ENCODE measurements at places on chromosomes 6 and 20. TPM values are rescaled to one million over a fixed set of nuclear protein-coding genes. Genes with fewer than 3 reads are reported as not detected.

DNA sequence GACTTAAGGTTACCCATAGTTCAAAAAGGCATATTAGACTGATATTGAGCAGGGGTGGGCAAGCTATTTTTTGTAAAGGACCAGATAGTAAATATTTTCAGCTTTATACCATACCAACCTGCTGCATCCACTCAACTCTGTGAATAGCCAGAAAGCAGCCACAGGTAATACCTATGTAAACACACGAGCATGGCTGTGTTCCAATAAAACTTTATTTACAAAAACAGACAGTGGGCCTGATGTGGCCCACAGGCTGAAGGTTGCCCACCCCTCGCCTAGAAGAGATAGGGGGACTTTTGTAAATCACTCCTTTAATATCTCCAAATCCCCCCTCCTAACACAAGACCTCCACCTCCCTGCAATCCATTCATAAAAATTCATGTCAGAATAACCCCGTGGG, 64.4 kb downstream of the PSMG4 start:
- DNase-seq, result no peak

DNA sequence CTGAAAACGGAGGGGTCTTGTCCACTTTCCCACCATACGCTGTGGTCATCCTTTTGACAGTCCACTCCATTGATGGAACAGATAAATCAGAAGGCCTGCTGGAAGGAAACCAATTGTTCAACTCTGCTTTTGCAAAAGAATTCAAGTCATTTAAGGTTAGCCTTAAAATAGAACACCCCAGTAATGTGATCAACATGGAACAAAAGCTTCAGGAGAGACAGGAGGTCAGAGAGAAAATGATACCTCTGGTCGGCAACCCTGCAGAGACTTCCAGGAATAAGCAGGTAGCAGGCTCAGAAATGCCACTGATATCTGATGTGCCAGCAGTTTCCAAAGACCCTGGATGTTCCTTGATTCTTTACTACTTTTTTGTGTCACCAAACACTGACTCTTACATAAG, 39.6 kb upstream of the SHLD1 start:
- no peak for DNase-seq

DNA sequence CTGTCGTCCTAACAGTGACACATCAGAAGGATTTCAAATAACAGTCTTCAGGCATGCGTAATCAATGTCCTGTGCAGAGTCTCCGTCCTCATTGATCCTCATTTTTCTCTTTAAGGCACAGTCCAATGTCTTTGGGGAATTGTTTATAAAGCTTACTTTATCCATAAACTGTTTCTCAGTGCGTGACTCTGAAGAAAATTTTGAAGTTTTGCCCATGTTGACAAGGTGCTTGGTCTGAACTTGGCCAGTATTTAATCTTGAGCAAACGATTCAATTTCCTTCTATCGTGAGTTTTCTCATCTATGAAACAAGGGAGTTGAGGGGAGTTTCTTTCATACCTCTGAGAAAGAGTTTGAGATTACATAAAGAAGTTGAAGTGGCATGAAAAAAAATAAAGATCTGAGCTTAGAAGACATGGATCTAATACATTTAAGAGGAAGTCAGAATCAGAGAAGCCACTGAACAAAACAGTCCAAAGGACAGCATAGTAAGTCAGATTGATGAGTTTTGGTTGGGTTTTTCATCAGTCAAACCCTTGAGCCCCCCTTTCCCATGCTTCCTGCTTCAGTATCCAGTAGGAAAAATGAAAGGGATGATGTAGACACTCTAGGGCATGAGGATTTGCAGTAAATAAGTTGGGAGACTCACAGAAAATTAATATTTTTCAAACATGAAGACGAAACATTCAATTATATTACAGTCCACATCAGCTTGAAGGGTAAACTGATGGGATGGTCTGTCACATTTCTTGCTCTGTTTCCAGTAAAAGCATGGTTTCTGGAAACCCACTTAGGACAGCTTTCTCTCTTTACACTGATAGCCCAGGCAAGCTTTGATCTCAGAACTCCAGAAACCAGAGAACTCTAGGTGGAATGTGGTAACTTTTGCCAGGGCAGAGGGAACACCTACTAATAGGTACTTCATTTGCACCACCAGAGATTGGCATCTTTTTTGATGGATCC, 8.1 kb downstream of the EDN1 start:
- no peak for DNase-seq

- no peak for DNase-seq
These were observed 102.5 kb upstream of the EMILIN3 start for GRCh38 chr20:41468994-41469600.

DNA sequence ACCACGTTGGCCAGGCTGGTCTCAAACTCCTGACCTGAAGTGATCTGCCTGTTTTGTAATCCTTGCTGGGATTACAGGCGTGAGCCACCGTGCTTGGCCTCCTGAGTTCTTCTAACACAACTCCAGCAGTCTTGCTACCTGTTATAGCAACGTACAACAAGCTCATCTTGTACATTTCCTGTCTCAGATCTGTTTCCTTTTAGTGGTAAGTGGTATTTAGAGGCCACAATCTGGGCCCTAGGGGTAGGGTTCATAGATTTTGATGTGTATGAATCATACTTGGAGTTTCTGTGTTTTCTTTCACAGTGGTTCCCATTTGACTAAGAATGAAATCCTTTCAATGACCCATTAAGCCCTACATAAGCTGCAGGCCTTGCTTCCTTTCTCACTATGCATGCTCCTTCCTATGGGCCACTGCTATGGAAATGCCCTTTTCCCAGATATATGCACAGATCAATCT, 27.1 kb upstream of the SYNCRIP start:
- no peak for DNase-seq

DNA sequence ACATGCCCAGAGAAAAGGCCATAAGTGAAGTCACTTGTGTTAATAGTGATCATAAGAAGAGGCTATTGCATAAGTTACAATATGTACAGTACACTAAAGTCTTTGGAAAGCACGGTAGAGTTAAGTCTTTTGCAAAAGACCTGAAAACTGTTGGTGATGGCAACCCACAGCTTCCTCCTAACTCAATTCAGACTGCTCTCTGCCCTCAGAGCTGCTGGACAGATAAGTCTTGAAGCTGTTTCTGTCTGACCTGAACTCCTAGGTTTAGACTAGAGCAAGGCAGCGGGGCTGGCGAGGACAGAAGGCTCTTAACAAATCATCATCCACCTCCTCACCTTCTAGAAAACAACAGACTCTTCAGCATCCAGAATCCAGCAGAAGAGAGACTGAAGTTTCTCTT, 125.4 kb downstream of the CD24 start:
- DNase-seq, result no peak

DNA sequence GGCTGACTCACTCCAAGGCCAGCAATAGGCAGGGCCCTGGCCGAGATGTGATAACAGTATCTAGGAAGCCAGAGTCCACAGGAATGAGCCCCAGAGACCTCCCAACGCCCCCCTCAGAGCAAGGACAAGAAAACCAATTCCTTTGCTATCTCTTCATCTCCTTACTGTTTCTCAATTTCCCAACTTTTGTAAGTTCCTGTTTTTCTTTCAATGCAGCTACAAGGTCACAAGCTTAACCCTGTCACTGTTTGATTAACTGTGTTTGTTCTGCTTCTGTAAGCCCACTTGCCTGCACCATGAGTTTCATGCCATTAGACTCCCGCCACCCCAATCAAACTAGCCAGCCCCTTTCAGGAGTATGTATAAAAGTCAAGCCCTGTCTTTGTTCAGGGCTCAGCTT, 3.5 kb downstream of the FKBP1C start:
- no peak for DNase-seq

DNA sequence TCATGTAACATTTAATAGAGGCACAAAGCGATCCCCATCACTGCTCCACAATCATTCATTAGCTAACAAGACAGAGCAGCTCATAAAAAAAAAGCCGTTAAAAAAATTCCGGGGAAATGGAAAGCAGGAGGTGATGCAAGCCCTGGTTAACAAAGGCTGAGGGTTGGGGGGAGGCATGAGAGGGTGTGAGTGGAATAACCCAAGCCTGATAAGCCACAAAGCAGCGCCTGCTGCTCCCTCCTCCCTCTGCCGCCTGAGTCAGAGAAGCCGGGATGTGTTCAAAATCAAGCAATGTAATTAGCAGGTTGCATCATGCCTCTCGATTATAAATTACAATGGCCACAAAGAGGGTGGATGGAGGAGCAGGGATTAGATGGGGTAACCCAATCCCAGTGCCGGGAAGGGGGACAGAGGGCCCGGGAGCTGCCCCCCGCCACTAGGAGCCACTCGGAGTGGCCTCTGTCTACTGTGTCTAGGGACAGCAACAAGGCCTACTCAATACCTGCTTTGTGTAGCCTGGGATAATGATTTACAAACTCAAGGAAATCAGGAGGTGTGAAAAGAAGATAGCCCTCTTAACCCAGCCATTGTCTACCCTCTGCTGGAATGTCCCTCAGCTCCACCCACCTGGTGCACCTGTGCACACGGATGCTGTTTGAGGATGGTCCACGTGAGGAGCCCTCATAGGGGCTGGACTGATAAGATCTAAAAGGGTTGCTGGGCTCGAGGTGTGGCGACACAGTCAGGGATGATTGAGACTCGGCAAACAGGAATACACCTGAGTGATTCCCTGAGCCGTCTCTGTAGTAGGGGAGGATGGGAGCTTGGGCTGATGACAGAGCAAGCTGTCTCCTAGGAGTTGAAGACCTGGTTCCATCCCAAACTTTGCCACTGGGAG, 156.9 kb downstream of the VEGFA start:
- peak; percentile 81 for DNase-seq

GRCh38 chr20:41223112-41223511, 85.8 kb downstream of the PLCG1 start:
- no peak for DNase-seq

- no peak for DNase-seq
These were observed 154.8 kb upstream of the RAB32 start for GRCh38 chr6:146388736-146389364.

DNA sequence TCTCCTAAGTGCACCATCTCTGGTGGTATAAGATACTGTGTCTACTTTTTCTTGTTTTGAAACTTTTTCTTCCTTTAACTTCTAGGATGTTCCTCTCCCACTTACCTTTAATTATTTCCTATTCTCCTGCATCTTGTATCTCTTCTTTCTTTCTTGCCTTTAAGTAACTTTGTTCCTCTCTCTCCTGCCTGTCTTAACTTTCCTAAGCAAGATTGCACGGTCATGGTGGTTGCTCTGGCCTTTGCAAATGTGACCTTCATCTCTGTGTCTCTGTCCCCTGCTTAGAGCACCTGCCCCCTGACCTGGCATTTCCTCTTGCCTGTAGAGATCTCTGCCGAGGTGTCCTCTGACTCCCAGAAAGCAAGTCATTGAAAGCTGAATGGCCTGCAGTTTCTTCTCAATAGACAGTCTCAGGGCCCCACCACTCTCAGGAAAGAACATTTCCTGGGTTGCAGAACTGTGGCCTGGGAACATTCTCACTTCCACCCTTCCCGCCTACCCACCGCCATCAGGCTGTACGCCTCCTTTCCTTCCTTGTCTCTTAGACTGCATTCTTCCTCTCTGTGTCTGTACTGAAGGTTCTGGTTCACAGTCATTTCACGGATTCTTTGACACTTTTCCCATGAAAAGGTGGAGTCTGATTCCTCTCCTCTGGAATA, 12.8 kb downstream of the ZDHHC14 start:
- no peak for DNase-seq

LY6G6C gene
- not detected for total RNA-seq

CST11 gene
- not detected for total RNA-seq

SIRPD gene
- not detected for total RNA-seq

HLA-DQB2 gene
- 8.1 TPM for total RNA-seq

ALDH5A1 gene
- 39.6 TPM for total RNA-seq

GATA5 gene
- 4.1 TPM for total RNA-seq

DDO gene
- 0.42 TPM for total RNA-seq

PLN gene
- total RNA-seq, result 89.3 TPM

CAGE1 gene
- total RNA-seq, result not detected

TSHZ2 gene
- 23.3 TPM for total RNA-seq

GJA10 gene
- not detected for total RNA-seq
